ENCODE measurements at places on chromosomes 11 and 22.
A peak's percentile ranks its signal among the peaks of the same experiment; 100 is the strongest.

DNA sequence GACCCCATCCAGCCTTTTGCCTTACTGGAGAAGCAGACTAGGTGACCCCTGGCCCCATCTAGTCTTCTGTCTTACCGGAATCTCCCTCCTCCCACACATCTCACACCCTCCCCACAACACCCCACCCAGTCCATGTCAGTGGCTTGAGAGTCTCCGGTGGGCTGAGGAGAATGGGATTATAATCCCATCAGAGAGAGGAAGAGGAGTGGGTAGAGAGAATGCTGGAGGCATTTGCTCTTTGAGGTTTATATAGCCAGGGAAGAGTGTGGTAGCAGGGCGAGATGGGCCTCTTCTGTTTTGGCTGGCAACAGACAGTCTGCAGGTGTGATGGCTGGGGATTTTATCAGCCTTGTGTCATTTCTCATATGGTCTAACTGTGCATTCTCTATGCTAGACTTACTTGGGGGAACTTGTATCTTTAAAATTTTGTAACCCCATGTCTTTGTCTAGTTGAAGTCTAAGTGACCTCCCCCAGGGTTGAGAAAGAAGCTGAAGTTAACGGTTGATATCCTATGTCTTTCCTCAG, 50.3 kb downstream of the GRAMD1B start:
- DNase-seq, result no peak

DNA sequence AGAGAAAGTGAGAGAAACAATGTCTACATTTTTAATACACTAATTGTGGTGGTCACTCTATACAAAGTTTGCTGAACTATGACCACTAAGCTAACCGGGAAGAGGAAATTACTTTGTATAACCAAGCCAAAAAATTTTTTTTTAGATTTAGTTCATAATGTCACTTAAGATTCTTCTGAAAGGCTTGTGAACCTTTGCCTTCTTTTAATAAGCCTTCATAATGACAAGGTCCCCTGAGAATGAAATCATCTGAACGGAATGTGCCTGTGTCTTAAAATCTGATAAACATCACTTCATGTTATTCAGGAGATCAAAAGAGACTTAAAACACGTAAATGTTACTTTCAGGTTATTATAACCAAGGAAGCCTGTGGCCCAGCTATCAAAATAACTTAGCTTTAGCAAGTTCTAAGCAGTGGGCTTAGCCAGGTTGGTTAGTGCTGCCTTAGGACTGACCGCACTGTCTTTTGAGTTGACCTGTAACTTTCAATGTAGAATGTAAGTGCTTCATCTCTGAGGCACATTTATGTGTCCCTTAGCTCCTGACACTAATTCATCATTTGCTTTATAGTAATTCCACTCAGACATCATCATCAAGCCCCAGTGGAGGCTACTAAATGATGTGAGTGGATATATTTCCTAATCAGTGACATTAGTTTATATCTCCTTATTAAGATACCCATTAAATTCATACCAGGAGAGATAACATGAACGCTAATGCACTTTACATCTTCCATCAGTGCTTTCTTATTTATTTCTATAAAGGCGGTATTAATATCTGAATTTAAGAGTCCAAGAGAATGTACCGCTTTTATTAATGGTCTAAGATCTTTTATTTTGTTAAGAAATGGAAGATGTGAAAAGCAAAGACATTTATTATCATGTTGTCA, 122.5 kb downstream of the WNT11 start:
- no peak for DNase-seq

GRCh38 chr11:126421271-126421671, 65.8 kb downstream of the ST3GAL4 start:
- no peak for DNase-seq

GRCh38 chr22:46432164-46433068, 96.9 kb downstream of the TRMU start:
- DNase-seq, result peak; percentile 79

GRCh38 chr11:77596626-77597025, 6.9 kb downstream of the AQP11 start:
- DNase-seq, result no peak

- no peak for DNase-seq
Observed at GRCh38 chr11:27390318-27391295, 27.6 kb upstream of the CCDC34 start.

GRCh38 chr11:75780888-75781287, 12.3 kb downstream of the DGAT2 start:
- DNase-seq, result no peak

- no peak for DNase-seq
Observed at GRCh38 chr11:35671396-35672127, 9.0 kb downstream of the TRIM44 start.

- DNase-seq, result no peak
Observed at GRCh38 chr11:12390687-12391110, 13.3 kb downstream of the PARVA start.

DNA sequence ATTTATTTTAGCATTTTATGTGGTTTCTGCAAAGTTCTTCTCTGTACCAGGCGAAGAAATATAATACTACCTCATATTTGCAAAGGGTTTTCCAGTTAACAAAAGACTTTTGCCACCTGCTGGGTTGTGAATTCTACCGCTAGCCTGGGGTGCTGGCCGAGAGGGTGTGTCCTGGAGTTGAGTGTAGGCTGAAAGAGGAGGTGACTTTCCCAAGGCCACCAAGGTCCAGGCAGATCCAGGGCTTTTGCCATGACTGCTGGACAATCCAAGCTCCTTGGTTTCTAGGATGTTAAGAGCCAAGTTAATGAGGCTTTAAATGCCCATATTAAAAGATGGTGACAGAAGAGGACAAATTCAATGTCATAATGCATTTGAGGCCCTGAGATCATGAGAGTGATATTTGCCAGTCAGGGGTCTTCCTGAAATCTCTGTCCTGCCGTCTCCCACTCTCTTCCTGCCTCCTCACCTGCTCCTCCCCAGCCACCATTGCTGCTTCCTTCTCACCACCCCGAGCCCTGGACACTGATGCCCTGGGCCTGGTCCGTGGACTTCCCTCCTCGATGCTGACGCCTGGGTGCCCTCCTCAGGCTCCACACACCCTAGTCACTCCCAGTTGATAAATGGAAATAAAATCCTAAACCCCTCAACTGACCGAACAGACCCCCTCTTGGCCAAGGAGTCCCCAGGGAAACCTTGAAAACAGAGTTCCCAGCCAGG, 825.6 kb downstream of the TBC1D22A start:
- no peak for DNase-seq

GRCh38 chr11:102793677-102794290, 4.2 kb downstream of the MMP1 start:
- DNase-seq, result no peak

DNA sequence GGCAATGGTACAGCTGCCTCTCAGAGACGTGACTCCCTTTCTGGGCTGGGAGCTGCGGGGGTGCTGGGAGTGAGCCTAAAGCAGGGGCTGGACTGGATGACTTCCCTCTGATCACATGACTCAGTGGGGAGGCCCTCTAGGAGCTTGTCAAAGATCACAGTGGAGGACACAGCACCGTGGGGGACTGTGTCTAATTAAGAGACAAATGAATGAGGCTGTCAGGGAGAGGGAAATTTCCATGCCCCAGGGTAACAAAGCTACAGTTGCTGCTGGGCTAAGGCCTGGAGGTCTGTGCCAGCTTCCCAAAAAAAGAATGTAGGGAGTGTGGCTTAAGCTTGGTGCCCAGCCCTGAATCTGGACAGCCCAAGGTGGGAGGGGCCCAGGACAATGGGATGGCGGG, 262.8 kb upstream of the PLET1 start:
- no peak for DNase-seq

GRCh38 chr22:40531951-40532900, 104.3 kb downstream of the MRTFA start:
- DNase-seq, result peak; percentile 36

DNA sequence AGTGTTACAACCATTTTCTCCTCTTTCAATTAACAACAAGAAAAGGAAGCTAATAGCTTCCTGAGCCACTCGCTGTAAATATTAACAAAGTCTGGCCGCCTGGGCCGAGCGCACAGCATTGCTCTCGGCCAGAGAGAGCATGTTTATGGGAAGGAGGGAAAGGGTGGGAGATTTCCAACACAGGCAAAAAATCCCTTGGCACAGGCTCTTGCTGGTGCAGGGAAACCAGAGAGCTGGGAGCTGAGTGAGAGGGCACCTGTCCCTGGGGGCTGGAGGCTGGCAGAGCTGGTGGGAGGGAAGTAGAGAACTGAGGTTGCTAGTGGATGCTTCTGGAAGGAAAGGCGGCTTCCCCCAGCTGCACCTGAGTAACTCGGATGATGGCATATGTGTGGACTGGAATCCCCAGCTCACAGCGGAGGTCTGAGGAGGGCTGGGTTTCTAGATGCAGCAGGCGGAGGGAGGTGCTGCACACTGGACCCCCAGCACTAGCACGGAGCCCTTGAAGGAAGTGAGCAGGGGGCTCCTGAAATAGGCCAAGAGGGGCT, 59.6 kb downstream of the FLRT1 start:
- no peak for DNase-seq

DNA sequence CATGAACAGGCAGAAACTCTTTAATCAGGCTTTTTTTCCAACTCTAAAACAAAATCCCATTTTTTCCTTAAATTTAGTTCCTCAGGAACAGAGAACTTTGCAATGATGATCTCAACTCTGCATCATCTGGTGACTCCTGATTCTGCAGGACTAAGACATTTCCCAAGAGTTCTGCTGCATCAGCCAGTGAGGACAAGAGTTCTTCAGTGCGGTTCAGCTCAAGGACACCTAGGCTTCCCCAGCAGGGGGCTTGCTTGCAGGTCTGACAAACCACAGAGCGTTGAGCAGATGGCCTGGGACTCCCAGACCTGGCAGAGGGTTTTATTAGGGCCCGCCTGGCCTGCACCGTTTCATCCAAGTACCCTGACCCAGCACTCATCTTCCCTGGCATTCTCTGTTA, 6.4 kb downstream of the CDCA5 start:
- DNase-seq, result no peak

DNA sequence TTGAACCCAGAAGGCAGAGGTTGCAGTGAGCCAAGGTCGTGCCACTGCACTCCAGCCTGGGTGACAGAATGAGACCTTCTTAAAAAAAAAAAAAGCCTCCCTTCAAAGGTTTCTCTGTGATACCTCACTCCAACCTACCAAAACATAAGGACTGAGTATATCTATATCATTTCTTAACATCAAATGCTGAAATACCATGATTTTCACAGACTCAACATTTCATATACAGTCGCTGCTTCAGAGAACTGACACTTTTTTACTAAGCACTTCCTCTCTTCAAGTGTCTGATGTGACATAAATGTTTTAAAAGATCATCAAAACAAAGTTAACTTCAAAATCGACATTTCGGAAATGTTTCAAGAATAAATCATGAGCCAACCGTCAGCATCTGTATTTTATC, 12.0 kb downstream of the PRR14L start:
- DNase-seq, result no peak

- no peak for DNase-seq
Observed at GRCh38 chr11:14623036-14623435, 20.6 kb upstream of the PDE3B start.

GRCh38 chr22:30562366-30562765, 12.1 kb downstream of the GAL3ST1 start:
- DNase-seq, result no peak

DNA sequence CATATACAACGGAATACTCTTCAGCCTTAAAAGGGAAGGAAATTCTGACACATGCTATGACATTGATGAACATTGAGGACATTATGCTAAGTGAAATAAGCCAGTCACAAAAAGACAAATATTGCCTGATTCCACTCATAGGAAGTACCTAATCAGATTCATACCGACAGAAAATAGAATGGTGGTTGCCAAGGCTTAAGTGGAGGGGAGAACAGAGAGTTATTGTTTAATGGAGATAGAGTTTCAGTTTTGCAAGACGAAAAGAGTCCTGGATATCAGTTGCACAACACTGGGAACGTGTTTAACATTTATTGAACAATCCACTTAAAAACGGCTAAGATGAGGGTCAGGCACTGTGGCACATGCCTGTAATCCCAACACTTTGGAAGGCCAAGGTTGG, 45.6 kb upstream of the HIPK3 start:
- no peak for DNase-seq

- DNase-seq, result no peak
Observed at GRCh38 chr11:63845911-63846310, 7.0 kb downstream of the MARK2 start.
